ENCODE measurements at places on chromosomes 16 and 17. TPM values are rescaled to one million over a fixed set of nuclear protein-coding genes. Genes with fewer than 3 reads are reported as not detected.
A peak's percentile ranks its signal among the peaks of the same experiment; 100 is the strongest.

The KRT12 gene
- total RNA-seq = not detected

DNA sequence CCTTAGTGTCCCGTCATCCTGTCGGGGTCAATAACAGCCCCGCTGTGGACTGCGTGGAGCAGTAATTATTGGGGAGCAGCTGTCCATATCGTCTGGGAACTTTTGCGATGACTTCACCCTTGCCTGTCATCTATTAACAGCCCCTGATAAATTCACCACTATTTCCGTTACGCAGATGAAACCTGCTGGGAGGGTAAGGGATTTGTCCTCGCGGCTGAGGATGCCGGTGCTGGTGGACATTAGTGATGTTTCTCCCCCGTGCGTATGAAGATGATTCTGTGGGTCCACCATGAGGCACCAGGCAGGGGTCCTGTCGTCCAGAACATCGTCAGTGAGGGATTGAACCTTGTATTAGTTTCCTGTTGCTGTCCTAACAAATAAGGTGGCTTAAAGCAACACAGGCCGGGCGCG lies 1.0 kb downstream of the FLYWCH2 start:
- no peak for ATAC-seq

DNA sequence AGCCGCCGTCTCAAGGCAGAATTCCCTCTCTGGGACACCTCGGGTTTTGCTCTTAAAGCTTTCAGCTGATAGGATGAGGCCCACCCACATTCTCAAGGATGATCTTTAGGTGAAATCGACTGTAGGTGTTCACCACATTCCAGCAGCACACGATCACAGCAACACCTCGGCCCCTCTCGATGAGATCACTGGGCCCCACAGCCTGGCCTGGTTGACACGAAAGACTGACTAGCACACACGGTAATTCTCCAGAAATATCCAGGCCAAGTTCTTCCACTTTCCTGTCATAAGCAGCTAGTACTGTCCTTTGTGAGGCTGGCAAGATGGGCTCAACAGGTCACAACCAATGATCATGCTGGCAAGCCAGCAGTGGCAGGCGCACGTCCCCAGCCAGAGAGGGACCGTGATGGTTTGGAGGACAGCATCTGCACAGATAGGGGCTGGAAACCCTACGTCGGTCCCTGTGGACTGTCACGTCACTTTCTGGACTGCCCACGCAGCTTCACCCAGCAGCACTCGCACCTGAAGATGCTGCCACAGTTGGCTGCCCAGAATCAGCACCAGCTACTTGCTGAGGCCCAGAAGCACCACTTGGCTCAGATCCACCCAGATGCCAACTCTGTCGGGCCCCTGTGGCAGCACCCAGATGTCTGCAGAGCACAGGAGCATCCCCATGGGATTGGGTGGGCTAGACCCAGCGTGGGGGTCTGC lies 17.4 kb downstream of the TMC6 start:
- no peak for ATAC-seq

- no peak for ATAC-seq
Measured at GRCh38 chr16:31409433-31409832, 16.3 kb downstream of the ITGAD start.

- ATAC-seq = no peak
Measured at GRCh38 chr16:3520841-3521240, 20.0 kb downstream of the CLUAP1 start.

DNA sequence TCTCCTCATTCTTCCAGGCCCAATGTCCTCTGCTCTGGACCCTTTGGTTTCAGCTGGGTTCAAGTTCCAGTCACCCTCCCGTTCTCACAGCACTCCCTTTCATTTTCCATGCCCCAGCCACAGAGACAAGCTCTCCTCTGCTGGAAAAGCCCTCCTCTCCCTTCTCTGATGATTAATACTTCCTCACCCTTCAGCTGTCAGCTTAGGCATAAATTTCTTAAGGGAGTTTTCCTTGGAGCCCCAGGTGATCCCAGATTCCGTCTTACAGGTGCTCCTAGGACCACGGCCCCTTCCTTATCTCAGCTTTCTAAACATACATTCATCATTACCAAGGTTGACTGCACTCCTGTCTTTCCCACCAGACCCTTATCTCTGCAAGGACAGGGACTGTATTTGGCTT lies 10.4 kb downstream of the CHAD start:
- no peak for ATAC-seq

GRCh38 chr16:23922406-23922805 lies 86.6 kb downstream of the PRKCB start:
- ATAC-seq = no peak

The SKAP1 gene
- 0.68 TPM for total RNA-seq

GRCh38 chr16:25570131-25570530 lies 121.6 kb upstream of the HS3ST4 start:
- peak; percentile 60 for ATAC-seq

DNA sequence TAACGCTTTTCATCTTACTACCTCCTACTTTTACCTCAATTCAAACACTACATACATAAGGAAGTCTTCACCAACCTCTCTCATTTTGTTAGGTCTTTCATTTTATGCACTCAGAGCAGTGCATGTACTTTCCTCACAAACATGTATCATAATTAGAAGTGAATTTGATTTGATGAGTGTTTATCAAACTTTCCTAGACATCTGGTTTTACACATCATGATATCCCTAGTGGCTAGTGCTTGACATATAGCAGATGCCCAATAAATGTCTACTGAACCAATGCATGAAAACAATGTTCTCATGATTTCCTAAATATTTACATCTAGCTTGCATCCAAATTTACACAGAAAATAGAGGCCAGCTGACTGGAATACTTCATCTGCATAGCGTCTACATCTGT lies 323.4 kb upstream of the KIF2B start:
- ATAC-seq = no peak

The IST1 gene
- total RNA-seq = 86.7 TPM

The KLHL10 gene
- total RNA-seq = 0.32 TPM

GRCh38 chr16:15459791-15460190 lies 25.4 kb downstream of the BMERB1 start:
- ATAC-seq = no peak

- ATAC-seq = no peak
Measured at GRCh38 chr16:57202095-57202886, 16.2 kb downstream of the RSPRY1 start.

GRCh38 chr17:59327121-59327980 lies 4.1 kb upstream of the YPEL2 start:
- no peak for ATAC-seq

DNA sequence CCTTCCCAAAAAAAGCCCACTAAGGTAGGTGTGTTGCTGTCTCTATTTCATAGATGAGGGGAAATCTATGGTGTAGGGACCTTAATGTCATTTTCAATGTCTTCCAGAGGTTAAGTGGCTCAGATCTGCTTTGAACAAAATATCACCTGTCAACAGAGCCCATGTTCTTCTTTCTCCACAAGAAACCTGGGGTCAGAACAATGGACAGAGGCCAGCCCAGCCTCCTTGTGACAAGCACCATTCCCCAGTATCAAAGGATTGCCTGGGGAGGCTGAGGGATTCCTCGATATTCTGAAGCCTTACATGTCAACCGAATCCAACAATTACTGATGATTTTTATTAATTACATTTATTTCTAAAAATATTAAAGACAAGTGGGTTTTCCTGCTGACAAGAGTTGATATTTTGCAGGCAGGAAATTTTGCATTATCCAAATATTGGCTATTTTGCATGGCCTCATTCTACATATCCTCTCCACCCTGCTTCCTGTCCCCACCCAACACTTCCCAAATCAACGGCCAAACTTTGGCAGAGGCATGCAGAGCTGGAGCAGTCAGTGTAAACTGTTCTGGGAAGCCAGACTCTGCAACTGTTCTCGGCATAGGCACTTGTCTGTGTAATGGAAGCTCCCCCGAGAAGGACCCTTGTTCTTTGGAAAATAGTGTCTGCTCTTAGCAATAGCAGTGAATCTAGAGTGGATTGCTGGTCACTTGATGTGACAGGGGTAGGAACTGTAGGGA lies 281.5 kb downstream of the HS3ST3A1 start:
- no peak for ATAC-seq

- ATAC-seq = peak; percentile 77
Measured at GRCh38 chr16:2924901-2925755, 13.4 kb downstream of the FLYWCH1 start.

- no peak for ATAC-seq
Measured at GRCh38 chr16:28162326-28162877, 49.4 kb downstream of the XPO6 start.

GRCh38 chr17:11825572-11826209 lies 171.6 kb downstream of the ZNF18 start:
- no peak for ATAC-seq

The AURKB gene
- total RNA-seq = 22.0 TPM

- peak; percentile 51 for ATAC-seq
Measured at GRCh38 chr17:54426296-54426886, 474.3 kb upstream of the TOM1L1 start.

The SHISA6 gene
- 2.0 TPM for total RNA-seq

DNA sequence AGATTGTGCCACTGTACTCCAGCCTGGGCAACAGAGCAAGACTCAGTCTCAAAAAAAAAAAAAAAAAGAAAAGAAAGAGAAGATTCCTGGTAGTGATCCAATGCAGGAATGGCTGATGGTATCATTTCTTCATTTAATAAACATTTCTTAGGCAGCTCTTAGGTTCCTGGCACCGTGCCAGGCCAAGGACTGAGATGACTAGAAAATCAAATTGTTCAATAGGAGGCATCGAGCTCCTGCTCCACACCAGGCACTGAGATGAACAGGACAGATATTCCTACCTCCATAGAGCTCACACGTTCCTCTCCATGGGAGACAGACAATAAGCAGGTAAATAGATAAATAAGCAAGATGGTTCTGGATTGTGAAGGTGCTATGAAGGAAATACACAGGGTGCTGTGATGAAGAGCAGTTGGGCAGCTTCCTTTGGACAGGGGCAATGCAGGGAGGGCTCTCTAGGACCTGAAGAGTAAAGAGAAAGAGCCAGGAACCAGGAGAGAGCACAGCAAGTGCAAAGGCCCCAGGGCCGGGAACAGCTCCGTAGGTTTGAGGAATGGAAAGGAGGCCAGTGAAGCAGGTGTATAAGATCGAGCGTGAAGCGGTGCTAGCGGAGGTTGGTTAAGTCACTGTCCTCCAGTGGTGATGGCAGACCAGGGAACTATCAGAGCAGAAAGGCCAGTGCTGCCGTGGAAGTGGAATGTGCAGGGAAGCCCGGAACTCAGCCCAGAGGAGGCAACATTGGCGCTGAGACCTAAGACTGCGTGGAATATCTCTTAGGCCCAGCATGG lies 26.5 kb upstream of the CRHR1 start:
- ATAC-seq = no peak

- ATAC-seq = peak; percentile 83
Measured at GRCh38 chr17:69466451-69466850, 52.0 kb downstream of the MAP2K6 start.

- peak; percentile 73 for ATAC-seq
Measured at GRCh38 chr17:30920683-30921543, 832 bp upstream of the ADAP2 start.

- ATAC-seq = no peak
Measured at GRCh38 chr16:61900482-61900881, 135.8 kb downstream of the CDH8 start.

DNA sequence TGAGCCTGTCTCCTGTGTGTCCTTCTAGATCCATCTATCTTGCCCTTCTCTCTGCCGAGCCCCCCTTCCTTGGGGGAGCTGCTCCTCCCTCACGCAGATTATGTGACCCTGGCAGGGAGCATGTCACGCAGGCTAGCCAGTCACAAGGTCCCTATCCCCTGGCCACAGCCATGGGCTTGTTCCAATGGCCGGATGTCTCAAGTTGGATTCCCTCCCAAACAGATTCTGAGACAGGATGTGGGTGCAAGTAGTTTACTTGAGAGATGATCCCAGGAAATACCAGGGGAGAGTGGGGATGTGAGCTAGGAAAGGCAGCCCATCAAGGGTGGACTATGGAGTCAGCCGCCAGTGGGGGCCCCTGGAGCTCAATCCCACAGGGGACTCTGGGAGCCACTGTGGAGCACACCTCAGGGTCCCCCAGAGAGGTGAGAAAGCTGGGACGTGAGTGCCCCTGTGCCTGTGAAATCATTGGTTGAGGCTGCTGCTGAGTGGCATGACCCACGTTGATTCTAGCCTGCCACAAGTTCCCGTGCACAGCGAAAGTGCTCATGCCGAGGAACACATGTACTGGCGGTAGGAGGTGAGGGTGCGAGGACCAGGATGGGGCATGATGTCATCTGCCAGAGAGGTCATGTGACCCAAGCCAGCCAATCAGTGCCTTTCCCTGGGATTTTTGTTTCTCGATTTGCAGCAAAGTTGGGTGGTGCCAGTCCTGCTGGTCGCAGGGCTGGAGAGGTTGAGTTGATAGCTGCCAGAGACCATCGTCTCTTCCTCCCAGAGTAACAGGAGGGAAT lies 6.4 kb upstream of the CRISPLD2 start:
- ATAC-seq = no peak

DNA sequence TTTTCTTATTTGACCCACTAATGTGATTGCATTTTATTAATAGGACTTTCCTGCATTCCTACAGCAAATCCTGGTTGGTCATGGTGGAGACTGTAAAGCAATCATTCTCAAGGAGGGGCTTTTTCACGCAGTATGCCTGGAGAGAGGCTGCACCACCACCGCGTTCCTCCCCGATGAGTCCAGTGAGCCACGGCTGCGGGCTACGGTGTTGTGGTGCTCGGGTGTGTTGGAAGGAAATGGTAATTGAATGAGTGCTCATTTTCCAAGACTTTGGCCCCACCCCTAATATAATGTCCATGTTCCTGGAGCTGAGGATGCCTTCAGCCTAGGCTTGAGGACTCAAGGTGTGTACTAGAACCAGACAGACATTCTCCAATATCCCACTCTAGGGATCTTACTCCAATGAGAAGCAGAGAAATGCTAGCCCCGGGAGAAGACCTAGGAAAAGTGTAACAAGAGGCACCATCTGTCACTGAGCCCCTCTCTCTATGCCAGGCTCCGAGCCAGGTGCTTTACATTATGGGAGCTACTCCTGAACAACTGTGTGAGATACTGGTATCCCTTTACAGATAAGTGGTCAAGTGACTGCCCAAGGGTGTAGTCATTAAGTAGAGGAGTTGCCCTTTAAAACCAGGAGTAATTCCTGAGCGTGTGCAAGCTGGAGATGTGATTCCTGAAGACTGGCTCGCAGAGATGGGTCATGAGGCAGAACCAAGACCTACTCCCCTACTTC lies 39.4 kb downstream of the HEATR6 start:
- no peak for ATAC-seq

DNA sequence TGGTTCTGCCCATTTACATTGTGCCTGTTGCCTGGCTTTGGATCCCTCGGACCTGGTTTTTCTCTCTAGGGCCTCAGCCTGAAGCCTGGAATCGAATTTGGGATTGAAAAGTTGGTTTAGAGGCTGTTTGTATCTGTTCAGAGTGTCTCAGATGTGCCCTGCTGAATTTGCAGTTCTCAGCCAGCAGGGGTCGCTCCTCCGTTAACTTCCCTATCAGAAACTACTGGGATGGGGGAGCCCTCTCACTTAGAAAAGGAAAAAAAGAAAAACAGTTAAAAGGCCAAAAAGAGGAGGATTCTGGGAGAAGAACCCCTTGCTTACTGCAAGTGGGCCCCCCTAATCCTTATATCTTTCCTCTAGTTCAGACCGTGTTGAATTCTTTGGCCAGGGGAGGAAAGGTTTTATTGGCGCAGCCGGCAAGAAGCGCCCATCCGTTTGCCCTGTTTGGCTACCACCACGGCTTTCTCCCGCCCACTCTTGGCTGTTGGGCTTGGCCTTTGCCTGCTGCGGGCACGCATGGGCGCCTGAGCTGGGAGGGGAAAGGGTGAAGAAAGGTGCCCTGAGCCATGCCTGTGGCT lies 8.7 kb downstream of the FZD2 start:
- no peak for ATAC-seq
